ENCODE measurements at places on chromosomes 5 and 9.

DNA sequence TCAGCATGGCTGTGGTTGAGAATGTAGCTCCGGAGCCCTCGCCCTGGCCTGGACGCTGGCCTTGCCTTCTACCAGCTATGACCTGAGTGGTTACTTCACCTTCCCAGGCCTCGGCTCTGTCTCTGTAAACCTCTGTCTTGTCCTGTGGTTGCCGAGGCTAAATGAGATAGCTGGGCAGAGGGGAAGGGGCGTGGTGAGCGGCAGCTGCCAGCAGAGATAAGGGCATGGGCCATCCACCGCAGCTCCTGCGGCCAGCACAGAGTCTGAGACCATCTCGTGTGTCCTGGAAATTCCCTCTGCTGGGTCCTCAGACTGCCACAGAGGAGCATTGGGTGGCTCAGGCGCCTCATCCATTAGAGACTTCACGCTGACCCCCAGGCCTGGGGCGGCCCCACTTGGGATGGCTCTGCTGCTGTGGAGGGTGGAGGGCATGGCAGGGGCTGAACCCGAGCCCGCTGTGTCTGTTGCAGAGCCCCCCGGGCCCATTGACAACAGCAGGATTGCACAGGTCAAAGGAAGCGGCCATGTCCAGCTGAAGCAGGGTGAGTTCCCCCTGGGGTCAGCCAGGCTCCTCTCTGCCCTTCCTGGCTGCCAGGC, 43.9 kb downstream of the USP20 start:
- DNase-seq = no peak

DNA sequence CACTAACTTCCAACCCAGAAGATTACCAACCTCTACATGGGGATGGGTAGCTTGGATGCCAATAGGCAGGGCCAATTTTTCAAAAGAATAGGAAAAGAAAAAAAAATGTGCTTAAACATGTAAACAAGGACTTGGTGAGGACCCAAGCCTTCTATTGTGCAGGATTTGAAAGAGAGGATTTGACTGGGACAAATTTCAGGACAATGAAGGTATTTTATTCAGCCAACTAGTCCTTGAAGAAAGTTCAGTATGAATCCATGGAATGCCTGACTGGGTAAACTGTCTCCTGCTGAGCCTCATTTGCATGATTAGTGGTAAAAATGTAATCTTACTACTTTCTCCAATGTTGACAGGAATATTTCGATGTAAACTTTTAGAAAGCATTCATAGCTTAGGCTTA, 192.5 kb upstream of the RORB start:
- DNase-seq = no peak

- no peak for DNase-seq
These were observed 48.7 kb upstream of the HOMER1 start for GRCh38 chr5:79562351-79563246.

GRCh38 chr5:3858524-3858923, 262.9 kb downstream of the IRX1 start:
- DNase-seq = no peak

- DNase-seq = no peak
These were observed 35.0 kb upstream of the ARRDC3 start for GRCh38 chr5:91418158-91418557.

DNA sequence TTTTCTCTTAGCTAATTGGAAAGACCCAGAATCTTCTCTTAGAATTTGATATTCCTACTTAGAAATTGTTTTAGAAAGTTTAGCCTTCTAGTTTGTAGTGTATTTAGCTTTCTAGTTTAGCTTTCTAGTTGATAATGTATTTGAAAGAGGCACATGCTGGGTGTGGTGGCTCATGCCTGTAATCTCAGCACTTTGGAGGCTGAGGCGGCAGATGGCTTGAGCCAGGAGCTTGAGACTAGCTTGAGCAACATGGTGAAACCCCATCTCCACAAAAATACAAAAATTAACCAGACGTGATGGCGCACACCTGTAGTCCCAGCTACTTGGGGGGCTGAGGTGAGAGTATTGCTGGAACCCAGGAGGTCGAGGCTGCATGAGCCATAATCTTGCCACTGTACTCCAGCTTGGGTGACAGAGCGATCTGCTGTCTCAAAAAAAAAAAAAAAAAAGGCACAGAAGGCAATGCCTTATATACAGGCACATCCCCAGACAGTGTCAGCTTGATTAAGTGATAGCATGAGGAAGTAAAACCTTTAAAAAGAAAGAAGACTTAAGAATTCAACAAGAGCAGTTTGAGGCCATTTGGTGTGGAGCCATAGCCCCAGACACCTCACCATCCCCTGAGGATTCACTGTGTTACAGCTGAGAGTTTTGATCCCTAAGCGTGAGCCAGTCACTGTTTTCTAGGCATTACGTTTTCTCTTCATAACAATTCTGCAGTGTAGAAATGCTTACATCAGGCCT, 34.6 kb downstream of the ZSWIM6 start:
- no peak for DNase-seq

GRCh38 chr9:70130266-70130665, 86.6 kb downstream of the MAMDC2 start:
- no peak for DNase-seq

- no peak for DNase-seq
These were observed 140.3 kb downstream of the PCSK1 start for GRCh38 chr5:96292582-96293247.

GRCh38 chr5:132147663-132148062, 74.1 kb downstream of the CSF2 start:
- no peak for DNase-seq

DNA sequence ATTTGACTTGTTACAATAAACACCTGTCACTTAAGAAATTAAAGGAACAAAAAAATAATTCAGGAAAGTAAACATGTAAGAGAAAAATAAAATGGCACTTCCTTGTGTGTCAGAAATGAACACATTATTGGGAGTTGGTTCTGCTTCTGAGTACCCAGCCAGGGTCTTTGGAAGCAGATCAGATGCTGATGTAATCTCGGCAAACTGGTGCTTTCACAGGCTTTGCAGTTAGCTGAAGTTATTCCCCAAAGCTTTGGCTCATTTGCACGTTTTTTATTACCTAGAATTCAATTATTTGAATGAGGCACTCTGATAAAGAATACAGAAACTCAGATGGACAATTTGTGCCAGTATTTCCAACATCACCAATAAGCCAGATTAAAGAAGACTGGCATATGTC, 10.9 kb downstream of the CDH18 start:
- DNase-seq = peak; percentile 18

GRCh38 chr5:6178846-6179532, 199.4 kb downstream of the MED10 start:
- peak; percentile 10 for DNase-seq
